Endodermal cell (in vitro differentiated cells): ENCODE measurements at places on chromosomes 2 and 18. TPM values are rescaled to one million over a fixed set of nuclear protein-coding genes. Genes with fewer than 3 reads are reported as not detected.

- no peaks in the 10 kb centered on the region for H3K36me3 ChIP-seq
- no peak overlapping the region for H3K4me3 ChIP-seq
- peaks cover 57% of the 10 kb centered on the region for H3K27me3 ChIP-seq
- no peaks in the 10 kb centered on the region for H3K4me1 ChIP-seq
These were observed 6.1 kb upstream of the SERPINB8 start for GRCh38 chr18:63963615-63964256.

GRCh38 chr2:55604027-55604565 lies 13.3 kb downstream of the PPP4R3B start:
- H3K36me3 ChIP-seq: peaks cover 36% of the 10 kb centered on the region
- no peak overlapping the region for H3K4me3 ChIP-seq
- no peaks in the 10 kb centered on the region for H3K4me1 ChIP-seq
- no peak overlapping the region for H3K27ac ChIP-seq
- no peaks in the 10 kb centered on the region for H3K27me3 ChIP-seq

DNA sequence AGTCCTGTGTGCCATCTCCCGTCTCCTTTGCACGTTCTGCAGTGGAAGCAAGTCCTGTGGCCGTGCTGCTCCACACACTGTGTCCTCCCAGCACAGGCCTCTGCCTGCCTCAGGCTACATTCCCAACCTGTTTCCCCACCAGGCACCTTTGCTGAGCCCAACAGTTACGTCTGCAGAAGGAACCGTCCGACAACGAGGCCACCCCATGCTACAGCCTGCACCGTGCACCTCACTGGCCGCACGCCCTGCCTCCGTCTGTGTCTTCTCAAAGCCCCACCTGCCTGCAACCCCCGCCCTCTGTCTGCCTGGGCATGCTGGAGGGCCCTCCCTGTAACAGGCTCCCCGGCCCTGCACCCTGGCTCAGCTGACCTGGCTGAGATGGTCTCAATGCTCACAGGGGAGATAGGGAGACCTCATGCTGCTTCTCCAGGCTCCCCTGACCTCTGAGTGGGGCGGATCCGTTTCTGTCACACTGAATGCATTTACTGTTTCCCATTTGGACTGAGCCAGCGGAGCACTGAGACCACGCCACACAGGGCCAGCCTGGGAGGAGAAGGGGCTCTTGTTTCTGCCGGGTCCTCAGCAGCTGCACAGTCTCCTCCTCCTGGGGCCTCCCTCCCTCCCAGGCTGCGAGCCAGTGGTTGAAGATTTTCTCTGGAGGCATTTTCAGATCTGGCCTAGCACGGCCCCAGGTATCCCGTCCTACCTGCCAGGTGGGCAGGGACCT lies 109.1 kb upstream of the OTOS start:
- no peaks in the 10 kb centered on the region for H3K4me1 ChIP-seq
- peak; percentile 52 for DNase-seq
- H3K27me3 ChIP-seq: no peaks in the 10 kb centered on the region
- no peaks in the 10 kb centered on the region for H3K36me3 ChIP-seq
- H3K4me3 ChIP-seq: no peak overlapping the region

DNA sequence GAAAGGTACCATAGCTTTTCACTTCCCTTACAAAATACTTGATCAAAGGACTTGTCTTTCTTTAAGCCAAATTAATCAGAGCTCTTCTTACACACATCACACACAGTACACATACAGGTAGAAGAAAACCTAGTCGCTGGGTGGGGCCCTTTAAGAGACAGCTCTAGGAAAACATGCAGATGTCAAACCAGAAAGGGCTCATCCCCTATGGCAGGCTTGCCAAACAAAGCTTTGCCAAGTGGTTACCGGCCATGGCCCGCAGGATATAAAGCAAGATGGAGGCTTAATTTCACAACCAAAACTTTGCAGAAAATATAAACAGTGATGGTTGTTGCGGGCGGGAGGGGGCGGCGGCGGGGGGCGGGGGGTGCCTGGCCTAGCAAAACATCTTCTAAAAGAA lies 2156.0 kb upstream of the PIK3C3 start:
- no peak for DNase-seq
- H3K36me3 ChIP-seq: no peaks in the 10 kb centered on the region
- H3K27ac ChIP-seq: no peak overlapping the region
- no peaks in the 10 kb centered on the region for H3K4me1 ChIP-seq
- no peaks in the 10 kb centered on the region for H3K27me3 ChIP-seq

DNA sequence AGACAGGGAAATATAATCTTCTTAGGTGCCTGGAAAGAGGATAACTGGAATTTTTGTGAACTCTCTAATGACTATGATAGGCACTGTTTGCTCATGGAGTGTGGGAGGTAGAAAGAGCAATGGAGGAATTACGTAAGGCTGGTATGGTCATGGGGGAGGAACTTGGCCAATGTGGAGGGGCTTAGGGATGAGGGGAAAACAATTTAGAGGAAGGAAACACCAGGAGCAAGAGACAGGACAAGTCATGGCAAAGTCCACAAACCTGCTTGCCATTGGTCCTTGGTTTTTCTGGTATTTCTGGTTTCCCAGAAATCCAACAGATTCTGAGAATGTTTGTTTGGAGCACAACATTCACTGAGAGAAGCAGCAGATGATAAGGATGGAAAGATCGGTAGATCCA lies 274.2 kb downstream of the DYSF start:
- H3K27me3 ChIP-seq: no peaks in the 10 kb centered on the region
- no peaks in the 10 kb centered on the region for H3K36me3 ChIP-seq
- H3K4me1 ChIP-seq: no peaks in the 10 kb centered on the region
- H3K27ac ChIP-seq: no peak overlapping the region
- DNase-seq: peak; percentile 17
- no peak overlapping the region for H3K4me3 ChIP-seq

DNA sequence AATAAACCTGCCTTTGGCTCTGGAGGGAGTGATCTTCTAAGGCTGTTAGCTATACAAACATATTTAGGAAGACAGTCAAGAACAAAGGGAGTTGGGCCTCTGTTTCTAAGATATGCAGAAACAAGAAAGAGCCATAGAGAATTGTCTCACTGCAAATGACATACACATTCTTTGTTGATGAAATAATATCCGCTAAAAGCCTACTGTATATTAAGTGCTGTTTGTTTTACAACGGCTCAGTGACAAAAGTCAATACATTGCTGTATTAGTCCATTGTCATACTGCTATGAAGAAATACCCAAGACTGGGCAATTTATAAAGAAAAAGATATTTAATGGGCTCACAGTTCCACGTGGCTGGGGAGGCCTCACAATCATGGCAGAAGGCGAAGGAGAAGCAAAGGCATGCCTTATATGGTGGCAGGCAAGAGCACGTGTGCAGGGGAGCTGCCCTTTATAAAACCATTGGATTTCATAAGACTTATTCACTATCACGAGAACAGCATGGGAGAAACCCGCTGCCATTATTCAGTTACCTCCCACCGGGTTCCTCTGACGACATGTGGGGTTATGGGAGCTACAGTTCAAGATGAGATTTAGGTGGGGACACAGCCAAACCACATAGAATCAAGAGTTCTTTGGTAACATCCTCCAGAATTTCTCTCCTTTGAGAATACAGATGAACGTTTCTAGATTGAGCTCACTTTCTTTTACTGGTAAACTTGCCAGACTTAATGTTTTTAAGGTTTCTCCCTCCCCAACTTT lies 157.8 kb downstream of the PIK3C3 start:
- H3K4me1 ChIP-seq: no peaks in the 10 kb centered on the region
- no peaks in the 10 kb centered on the region for H3K27me3 ChIP-seq
- DNase-seq: no peak
- no peak overlapping the region for H3K4me3 ChIP-seq
- no peak overlapping the region for H3K27ac ChIP-seq

DNA sequence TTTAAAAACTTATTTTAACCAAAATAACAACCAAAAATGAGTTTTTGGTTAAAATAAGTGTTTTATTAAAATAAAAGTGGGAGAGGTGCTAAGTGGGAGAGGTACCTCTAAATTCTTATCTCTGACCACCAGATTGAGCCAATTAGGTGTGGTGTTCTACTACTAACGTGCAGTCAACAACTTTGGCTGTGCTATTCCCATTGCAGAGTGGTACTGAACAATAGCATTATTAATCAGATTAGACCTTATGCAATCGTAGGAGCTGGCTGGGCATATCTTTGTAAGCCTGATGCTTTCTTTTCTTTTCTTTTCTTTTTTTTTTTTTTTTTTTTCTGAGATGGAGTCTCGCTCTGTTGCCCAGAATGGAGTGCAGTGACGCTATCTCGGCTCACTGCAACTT lies 38.9 kb downstream of the RAB27B start:
- no peaks in the 10 kb centered on the region for H3K36me3 ChIP-seq
- no peaks in the 10 kb centered on the region for H3K27me3 ChIP-seq
- H3K4me3 ChIP-seq: no peak overlapping the region
- H3K27ac ChIP-seq: no peak overlapping the region

Gene ERFE
- 1.1 to 1.8 TPM (median 1.6 TPM) in 3 replicates for total RNA-seq
